Bronchial epithelial cell (primary cell): ENCODE measurements at places on chromosomes 16 and 17. TPM values are rescaled to one million over a fixed set of nuclear protein-coding genes. Genes with fewer than 3 reads are reported as not detected.

The OR1A1 gene
- not detected in 2 replicates for total RNA-seq

The OR2C1 gene
- total RNA-seq: not detected in 2 replicates

The RAB26 gene
- 0.26 and 0.90 TPM in 2 replicates for total RNA-seq

The SLC4A1 gene
- total RNA-seq: not detected in 2 replicates

The POLDIP2 gene
- 59.8 and 67.5 TPM in 2 replicates for total RNA-seq

The KRT13 gene
- 112 and 242 TPM in 2 replicates for total RNA-seq

The ADAD2 gene
- total RNA-seq: not detected in 2 replicates

The SLC47A2 gene
- 0.77 and 0.79 TPM in 2 replicates for total RNA-seq

The CDH13 gene
- total RNA-seq: 23.3 and 31.3 TPM in 2 replicates

The GUCY2D gene
- total RNA-seq: 0.13 TPM in 1 of 2 replicates, not detected in the other

The SLC22A31 gene
- total RNA-seq: 0.26 TPM in 1 of 2 replicates, not detected in the other

The CDK3 gene
- total RNA-seq: 0.64 and 1.3 TPM in 2 replicates

The CACNA1G gene
- not detected in 2 replicates for total RNA-seq

The NPIPB12 gene
- total RNA-seq: 17.5 and 29.7 TPM in 2 replicates

The SPATA22 gene
- total RNA-seq: not detected in 2 replicates

The HS3ST3A1 gene
- 0.13 and 0.53 TPM in 2 replicates for total RNA-seq

The CCL3 gene
- not detected in 2 replicates for total RNA-seq

The CEP295NL gene
- 0.13 and 0.26 TPM in 2 replicates for total RNA-seq

The HCRT gene
- not detected in 2 replicates for total RNA-seq

The ASPA gene
- not detected in 2 replicates for total RNA-seq

The CA4 gene
- total RNA-seq: not detected in 2 replicates

The PLEKHH3 gene
- total RNA-seq: 15.3 and 26.9 TPM in 2 replicates

The CLEC18B gene
- 0.79 and 1.4 TPM in 2 replicates for total RNA-seq

The GNAO1 gene
- under 0.01 TPM in 1 of 2 replicates, not detected in the other for total RNA-seq

The KANSL1 gene
- 58.5 and 106 TPM in 2 replicates for total RNA-seq

The CX3CL1 gene
- total RNA-seq: under 0.01 TPM in 1 of 2 replicates, not detected in the other

The TOM1L1 gene
- total RNA-seq: 60.3 and 83.7 TPM in 2 replicates

The FHOD1 gene
- total RNA-seq: 2.0 and 2.6 TPM in 2 replicates
